ENCODE measurements at places on chromosomes 3 and 15.

DNA sequence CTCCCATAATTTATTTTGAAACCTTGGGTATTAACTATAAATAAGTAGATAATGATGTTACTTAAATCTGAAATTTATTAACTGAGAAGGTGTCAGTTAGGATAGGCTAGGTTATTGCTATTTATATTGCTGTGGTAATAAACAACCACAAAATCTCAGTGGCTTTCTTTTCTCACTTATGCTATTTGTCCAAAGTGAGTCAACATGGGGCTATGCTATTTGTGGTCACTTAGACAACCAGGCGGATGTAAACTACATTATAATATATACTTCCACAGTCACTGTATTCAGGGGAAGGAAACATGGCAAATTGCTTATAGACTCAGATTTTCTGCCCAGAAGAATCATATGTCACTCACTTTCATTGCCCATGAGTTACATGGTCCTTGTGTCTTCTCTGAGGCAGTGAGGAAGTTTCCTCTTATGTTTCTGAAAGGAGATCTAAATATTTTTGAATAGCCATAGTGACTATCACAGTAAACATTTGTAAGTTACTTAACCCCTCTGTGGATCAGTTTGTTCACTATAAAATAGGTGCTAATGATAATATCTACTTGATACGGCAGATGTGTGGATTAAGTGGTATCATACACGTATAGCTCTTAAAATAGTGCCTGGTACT is 19.8 kb downstream of the HMG20A start:
- DNase-seq: no peak

DNA sequence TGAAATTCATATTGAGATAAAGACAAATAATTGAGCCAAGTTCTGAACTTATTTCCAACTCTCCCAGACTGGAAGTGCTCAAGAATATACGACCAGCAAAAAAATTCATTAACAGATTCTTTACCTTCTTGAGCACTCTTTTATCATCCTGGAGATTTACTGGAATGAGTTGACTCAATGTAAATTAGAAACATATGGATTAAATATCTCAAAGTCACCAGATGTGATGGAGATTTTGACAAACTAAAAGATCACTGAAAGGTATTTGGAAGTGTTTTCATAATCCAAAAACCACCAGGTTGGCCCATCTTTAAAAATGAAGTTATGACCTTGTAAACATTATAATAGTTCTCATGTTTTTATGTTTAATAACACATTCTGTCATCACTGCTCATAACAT is 433.2 kb upstream of the RASGRP1 start:
- no peak for DNase-seq

- DNase-seq: no peak
Observed at GRCh38 chr3:33773637-33774036, 24.8 kb upstream of the PDCD6IP start.

DNA sequence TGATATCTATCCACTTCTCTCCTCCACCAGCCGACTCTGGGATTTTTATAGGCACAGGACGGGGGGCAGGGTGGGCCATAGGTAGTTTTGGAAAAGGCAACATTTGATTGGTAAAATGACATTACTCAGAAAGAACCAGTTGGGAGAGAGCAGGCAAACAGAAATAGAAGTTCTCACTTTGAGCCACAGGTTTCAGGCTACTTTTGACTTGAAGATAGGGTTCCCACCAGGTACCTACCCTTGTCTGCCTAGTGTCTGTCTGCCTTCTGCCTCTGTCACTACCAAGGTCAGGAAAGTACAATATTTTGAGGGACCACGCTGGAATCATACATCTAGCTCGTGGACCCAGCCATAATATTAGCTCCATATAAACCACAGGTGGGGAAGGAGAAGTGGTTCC is 412.9 kb upstream of the GRM7 start:
- DNase-seq: no peak

DNA sequence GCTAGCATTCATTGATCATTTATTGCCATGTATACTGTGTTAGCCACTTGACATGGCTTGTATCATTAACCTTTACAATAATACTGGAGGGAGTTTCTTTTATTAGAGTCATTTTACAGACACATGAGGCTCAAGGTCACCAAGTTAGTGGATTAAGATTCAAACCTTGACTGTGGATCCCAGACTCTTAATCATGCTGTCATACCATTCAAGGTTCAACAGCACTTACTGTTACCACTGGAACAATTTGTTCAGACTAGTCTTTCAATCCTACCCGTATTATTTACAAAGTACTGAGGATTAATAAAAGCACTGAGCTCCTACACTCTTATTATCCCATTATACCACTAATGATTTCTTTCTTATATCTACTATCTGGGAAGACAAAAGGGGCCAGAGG is 1.2 kb downstream of the COX17 start:
- DNase-seq: no peak

GRCh38 chr3:195224980-195225580 is 45.9 kb downstream of the XXYLT1 start:
- no peak for DNase-seq
